ENCODE measurements at places on chromosomes 6 and 20.

DNA sequence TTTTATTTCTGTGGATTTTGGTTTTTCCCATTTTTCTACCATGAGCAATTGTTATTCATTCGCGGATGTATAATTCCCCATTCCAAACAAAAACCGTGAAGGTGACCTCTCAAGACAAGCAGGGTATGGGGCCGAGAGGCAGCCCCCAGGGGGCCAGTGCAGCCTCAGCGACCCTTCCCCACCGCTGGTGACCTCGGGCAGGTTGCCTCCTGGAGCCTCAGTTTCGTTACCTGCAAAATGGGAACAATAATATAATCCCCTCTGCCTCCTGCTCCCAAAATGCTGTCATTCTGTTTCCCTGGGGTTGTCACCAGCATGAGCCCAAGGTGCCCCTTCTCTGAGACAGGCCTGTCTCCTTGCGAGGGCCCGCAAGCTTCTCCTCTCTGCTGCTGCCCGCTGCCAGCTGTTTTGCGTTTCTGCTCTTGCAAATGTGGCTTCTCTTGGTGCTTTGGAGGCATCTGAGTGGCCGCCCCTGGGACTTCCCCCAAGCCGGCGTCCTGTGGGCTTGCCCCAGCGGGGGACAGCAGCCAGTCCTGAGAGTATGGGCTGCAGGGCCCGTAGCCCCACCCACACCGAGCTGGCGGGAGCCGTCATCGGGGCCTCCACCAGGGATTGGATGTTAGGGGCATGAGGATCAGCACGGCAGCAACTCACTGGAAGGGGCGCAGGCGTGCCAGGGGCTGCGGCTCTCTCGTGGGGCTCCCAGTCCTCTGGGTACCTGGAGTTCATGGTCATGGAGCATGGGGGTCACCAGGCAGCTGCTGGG lies 161.9 kb downstream of the TAF4 start:
- no peak for DNase-seq

DNA sequence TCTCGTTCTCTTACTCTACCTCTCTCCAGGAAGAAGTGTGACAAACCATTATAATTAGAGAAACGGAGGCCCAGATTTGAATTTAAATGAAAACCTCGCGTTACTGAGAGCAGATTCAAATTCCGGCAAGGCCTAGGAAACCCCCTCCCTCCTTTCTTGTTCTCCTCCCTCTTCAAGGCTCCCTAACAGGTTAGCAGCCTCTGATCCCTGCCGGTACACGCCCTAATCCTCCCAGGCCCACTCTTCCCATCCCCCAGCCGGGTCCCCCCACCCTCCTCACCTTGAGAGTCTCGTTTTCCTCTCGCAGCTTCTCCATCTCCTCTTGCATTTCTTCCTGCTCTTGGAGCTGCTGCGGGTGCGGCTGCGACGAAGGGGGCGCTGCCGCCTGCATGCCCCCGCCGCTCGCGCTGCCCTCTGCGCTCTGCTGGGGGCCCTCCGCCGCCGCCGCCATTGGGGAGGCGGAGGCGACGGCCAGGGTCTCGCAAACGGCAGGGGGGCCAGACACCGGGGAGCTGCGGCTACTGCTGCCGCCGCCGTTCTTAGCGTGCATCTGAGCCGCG lies 3.8 kb downstream of the MTCL3 start:
- DNase-seq, result no peak

DNA sequence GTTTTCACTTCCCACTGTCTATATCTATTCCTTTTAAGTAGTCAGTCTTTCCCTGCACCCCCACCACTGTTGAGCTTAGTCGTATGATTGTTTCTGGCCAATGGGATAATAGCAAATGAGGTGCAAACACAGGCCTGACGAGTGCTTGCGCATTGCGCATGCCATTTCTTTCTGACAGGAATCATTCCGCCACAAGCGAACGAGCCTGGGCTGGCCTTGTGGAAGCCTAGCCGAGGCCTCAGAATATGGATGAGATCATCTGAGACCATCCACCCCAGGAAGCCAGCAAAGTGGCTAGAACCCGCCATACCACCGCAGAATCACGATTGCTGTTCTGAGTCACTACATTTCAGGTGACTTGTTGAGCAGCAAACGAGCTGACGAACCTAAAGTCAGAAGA lies 52.2 kb upstream of the PRL start:
- DNase-seq, result no peak

- DNase-seq, result no peak
These were observed 77.0 kb upstream of the SGK1 start for GRCh38 chr6:134394905-134395304.

- DNase-seq, result no peak
These were observed 19.8 kb upstream of the GJA10 start for GRCh38 chr6:89874438-89874837.

GRCh38 chr6:116973976-116974375 lies 96.9 kb downstream of the RFX6 start:
- no peak for DNase-seq

DNA sequence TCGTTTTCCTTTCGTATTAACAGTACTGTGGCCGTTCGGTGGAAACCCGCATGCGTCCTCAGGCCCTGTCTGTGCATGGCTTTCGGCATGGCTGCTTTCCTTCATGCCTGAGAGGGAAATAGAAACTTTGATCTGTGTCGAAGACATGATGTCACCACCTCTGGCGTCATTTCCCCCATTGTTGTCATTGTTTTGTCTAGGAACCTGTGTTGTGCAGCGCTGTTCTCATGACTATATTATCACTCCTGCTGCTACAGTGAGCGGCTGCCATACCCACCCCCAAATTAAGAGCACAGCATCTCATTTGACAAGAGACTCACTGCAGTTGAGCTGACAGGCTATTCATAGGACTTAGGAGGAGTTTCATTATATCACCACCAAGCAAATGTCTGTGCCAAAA lies 172.3 kb downstream of the TMEM242 start:
- DNase-seq, result peak; percentile 24

DNA sequence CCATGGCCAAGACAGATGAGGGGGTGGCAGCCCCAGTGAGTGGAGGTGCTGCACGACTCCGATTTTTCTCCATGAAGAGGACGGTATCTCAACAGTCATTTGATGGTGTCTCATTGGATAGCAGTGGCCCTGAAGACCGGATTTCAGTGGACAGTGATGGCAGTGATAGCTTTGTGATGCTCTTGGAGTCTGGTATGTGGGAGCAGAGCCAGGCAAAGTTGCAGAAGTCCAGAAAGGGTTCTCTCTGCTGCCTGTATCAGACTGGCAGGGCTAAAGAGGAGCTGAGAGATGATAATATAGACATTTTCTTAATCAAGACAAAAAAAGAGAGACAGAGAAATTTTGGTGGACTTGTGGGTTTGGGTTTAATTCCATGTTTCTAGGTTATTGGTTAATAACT lies 23.8 kb downstream of the TAF11 start:
- DNase-seq, result no peak

- DNase-seq, result no peak
These were observed 197.4 kb upstream of the KCNQ5 start for GRCh38 chr6:72424476-72424875.

- no peak for DNase-seq
These were observed 45.7 kb downstream of the HBS1L start for GRCh38 chr6:135008941-135009290.

- no peak for DNase-seq
These were observed at the start of gene MCHR2 for GRCh38 chr6:99993533-99994251. Gene MCHR2 (minus strand): TSS chr6:99994223. CDS start chr6:99956147, 38,076 bp downstream.

GRCh38 chr20:1305712-1306111 lies 23.2 kb downstream of the SDCBP2 start:
- no peak for DNase-seq

GRCh38 chr6:97460394-97461080 lies 177.5 kb upstream of the MMS22L start:
- DNase-seq, result peak; percentile 34

GRCh38 chr20:51277961-51278360 lies 255.1 kb upstream of the KCNG1 start:
- no peak for DNase-seq

DNA sequence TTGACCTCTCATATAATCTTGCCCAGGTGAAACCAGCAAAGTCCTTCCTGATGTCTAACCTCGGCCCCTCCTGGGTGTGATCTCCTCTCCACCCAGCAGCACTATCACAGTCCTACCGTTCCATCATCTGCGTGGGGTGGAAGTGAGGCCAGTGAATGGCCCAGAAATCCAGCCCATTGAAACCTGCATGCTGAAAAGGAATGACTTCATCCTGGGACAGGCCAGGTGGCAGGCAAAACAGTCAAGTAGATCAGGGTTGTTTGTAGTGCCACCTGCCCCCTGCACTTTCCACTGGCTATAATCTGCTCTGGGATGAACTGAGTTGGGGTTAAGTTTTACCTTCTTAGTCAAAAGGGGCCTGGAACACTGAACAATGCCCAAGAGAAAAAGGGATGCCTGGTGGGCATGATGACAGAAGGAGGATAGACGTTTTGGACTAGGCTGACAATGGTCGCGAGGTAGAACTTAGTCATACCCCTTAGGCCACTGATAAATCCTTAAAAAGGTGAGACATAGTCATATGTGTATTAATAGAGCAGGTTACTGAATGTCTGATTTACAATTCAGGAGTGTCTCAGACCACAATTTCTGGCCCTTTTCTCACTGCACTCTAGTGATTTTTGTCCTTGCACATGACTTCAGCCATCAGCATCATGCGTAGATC lies 8.1 kb upstream of the HSP90AB1 start:
- DNase-seq, result no peak

DNA sequence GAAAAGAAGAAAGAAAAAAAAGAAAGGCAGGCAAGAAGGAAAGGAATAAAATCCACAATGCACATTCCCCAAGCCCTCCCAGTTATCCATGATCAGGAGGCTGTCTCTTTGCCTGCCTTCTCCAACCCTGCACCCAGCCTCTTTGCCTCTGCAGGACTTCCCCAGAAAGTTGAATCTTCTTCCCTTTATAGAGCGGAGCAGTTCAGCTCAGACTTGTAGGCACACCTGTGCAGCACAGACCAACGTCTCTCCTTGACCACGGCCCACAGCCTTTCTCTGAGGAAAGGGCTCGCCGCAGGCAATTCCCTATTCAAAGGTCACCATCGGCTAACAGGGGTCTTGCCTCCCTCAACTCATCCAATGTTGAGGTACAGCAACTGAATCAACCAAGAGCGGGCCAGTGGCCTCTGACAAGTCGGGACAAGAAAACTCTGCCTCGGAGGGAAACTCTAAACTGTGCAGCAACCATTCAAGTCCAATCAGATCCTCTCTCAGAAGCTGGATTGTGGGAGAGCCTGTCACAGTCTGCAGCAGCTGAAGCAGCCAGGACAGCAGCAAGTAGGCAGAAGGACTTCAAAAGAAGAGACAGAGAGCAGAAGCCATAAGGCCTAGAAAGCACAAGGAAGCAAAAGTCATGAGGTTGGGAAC lies 529.2 kb upstream of the JARID2 start:
- no peak for DNase-seq

- DNase-seq, result no peak
These were observed 109.0 kb downstream of the PSMB1 start for GRCh38 chr6:170444056-170444591.

DNA sequence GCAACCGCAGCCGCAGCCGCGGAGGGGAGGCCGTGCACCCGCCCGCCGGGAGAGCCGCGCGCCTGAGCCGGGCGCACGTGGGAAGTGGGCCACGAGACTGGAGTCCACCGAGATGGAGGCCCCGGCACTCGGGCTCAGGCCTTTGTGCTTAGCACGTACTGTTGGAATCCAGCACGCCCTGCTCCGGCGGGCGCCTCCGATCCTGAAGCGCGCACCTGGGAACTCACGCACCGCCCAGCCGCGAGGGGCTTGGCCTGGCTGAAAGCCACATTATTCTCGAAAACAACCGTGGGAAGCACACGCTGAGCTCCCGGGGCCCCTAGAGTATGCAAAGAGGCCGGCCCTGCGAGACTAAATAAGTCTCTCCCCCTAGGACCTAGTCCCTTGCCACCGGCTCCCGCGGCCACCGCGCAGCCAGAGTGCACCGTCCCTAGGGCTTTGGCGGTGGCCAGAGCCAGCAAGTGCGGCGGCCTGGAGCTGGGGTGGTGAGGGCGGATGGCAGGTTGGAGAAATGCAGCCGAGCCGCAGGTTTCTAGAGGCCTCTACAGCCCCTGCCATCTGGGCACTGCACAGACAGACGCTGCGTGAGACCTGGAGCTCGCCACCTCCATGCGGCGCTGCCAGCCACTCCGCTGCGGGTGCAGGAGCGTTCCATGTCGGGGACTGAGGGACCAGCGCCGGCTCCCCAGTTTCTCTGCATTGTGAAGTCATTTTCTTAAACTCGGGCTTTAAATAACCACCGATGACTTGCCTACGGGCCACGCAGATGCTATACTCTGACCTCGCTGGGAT lies 42.0 kb upstream of the LY86 start:
- peak; percentile 15 for DNase-seq

GRCh38 chr20:32911355-32911754 lies 52.6 kb downstream of the EFCAB8 start:
- DNase-seq, result no peak

- peak; percentile 80 for DNase-seq
These were observed 38.1 kb upstream of the CD83 start for GRCh38 chr6:14079433-14079832.

- peak; percentile 66 for DNase-seq
These were observed at the start of gene GPR6 for GRCh38 chr6:109978174-109979032. Gene GPR6 (plus strand): TSS chr6:109978311. CDS start chr6:109979113, 802 bp downstream.

DNA sequence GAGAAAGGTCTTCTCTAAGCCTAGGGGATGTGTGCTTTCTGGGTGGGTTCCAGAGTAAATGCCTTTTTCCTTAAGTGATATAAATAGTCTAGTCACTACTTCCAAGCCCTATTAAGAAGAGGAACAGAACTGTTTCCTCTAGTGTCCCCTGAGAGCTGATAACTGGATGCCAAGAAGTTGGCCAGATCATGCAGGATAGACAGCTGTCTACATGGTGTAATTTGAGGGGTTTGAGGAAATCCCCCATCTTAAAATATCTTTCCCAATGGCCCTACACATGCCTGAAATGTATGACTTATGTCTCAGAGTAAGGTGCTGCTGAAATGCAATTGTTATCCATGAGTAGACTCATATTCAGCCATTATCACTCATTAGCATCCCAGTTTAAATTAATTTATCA lies 20.2 kb upstream of the PIM1 start:
- DNase-seq, result no peak

- no peak for DNase-seq
These were observed 6.2 kb upstream of the SLC4A11 start for GRCh38 chr20:3245156-3245555.

GRCh38 chr6:72936766-72937559 lies 288.3 kb downstream of the KHDC1L start:
- no peak for DNase-seq

- no peak for DNase-seq
These were observed 1.6 kb downstream of the CDH22 start for GRCh38 chr20:46306743-46307138.

- peak; percentile 64 for DNase-seq
These were observed 32.0 kb downstream of the ZC2HC1B start for GRCh38 chr6:143896126-143896860.

Data from inflammatory macrophage treated with lipopolysaccharide for 4 hours (primary cell).